ENCODE measurements at places on chromosomes 5 and 9. TPM values are rescaled to one million over a fixed set of nuclear protein-coding genes. Genes with fewer than 3 reads are reported as not detected.

CDC20B gene
- total RNA-seq = not detected

SHC3 gene
- not detected for total RNA-seq

DNA sequence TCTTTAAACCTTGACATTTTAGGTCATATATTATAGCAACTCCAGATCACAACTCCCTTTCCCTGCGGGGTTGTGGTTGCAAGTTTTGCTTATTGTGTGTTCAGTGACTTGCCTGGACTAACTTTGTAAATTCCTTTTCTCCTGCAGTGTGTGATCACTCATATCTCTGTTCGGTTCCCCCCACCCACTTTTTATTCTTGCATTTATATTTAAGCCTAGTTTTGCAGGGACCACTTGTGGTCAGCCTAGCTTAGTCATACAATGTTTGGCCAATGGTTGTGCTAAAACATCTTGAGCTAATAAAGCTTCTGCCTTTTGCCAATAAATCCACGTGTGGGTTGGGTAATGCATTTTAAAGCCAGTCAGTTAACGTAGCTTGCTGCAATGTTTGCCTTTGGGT lies 146.5 kb upstream of the IRX4 start:
- DNase-seq = no peak

ZER1 gene
- 17.8 TPM for total RNA-seq

IL7R gene
- 136 TPM for total RNA-seq

Data from activated CD8-positive, alpha-beta T cell treated with anti-CD3 and anti-CD28 coated beads for 36 hours (primary cell).